NCI-H446 treated with DMSO at 0.1 percent for 48 hours (cell line): ENCODE measurements at places on chromosomes 13 and 19.

- DNase-seq = no peak
Observed at GRCh38 chr19:34994643-34995541, 5.2 kb upstream of the GRAMD1A start.

DNA sequence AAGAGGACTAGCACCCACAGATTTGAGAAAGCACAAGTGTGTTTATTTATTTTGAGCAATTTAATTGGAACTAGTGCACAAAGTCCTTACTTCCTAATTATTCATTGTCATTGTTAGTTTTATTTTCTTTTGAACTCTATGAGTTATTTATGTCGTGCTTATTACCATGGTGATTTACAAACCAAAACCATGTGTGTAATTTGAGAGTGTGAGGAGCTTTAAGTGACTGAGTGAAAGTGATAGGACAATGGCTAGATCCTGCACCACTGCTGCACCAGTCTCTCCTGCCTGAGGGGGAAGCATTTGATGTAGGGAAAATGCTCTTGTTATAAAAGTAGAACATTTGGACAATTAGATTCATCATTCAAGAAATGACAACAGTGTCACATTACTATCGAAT is 172.3 kb upstream of the KLF12 start:
- no peak for DNase-seq

GRCh38 chr19:51462681-51463080 is 4.4 kb upstream of the SIGLEC8 start:
- DNase-seq = no peak

DNA sequence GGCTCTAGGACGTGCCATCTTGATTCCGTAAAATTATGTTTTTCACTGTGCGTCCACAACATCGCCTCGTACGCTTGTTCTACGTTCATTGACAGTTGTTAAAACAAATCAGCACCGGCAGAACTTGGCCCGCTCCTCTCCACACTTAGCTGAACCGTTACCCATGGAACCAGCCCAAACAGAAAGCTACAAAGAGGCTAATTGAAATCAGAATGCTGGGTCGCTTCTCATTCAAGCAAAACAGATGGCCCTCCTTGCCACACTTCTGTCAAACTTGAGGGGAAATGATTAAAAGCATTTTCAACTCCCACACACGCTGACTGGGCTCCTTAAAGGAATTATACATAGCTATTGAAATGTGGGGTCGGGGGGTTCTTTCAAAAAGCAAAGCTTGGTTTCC is 71.6 kb downstream of the TM9SF2 start:
- DNase-seq = peak; percentile 10

GRCh38 chr13:45119469-45119990 is 780 bp upstream of the GTF2F2 start:
- DNase-seq = no peak

DNA sequence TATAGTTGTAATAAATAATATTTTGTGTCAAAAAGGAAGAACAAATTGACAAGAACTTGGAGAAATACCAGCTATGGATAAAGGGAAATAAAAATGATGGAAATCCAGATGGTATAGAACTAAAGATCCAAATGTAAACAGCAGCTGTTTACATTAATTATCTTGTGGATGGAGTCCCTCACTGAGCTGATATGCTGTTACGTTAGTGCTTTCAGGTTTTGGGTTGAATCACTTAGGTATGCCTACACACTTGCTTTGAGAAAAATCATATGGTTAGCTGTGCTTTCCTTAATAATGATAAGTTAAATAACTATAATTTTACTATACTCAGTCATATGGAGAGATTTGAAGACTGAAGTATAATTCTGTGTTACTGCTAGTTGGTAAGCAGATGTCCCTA is 27.7 kb downstream of the WASF3 start:
- peak; percentile 58 for DNase-seq

DNA sequence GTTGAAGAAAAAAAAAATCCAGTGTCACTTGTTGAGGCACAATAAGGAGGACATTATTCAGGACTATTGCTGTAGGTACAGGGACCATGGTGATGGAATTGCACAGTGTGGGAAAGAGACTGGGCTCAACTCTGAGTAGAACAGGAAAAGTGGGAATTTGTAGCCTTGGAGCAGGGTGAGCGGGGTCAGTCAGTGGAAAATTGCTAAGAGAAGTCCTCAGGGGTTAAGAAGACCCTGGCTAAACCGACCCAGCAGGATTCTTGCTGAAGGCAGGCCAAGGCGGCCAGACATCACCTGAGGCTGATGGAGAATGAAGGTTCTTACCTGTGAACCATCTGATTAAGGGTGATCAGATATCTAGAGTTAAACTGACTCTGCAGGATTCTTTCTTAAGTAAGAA is 12.5 kb downstream of the LAIR2 start:
- DNase-seq = no peak

GRCh38 chr19:49415810-49416200 is 7.4 kb downstream of the PTH2 start:
- no peak for DNase-seq

DNA sequence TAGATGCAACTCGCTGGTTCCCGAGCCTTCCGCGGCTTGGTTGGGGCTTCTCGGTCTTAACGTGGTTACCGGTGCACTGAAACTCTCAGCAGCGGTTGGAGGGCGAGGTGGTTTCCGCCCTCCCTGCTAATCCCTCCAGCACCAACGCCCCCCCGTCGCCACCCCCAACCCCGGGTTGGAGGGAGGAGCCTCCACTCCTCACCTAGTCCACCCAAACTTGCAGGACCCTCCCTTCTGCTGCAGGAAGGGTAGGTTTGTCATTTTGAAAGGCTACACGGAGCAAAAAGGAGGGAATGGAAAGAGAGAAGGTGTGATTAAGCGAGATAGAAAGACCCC is 465.0 kb downstream of the ITGBL1 start:
- DNase-seq = no peak

GRCh38 chr19:13063461-13064091 is 39.1 kb downstream of the LYL1 start:
- DNase-seq = no peak

- no peak for DNase-seq
Observed at GRCh38 chr13:72823724-72824123, 41.8 kb downstream of the PIBF1 start.

GRCh38 chr19:4594201-4594600 is 34.7 kb upstream of the SEMA6B start:
- no peak for DNase-seq

DNA sequence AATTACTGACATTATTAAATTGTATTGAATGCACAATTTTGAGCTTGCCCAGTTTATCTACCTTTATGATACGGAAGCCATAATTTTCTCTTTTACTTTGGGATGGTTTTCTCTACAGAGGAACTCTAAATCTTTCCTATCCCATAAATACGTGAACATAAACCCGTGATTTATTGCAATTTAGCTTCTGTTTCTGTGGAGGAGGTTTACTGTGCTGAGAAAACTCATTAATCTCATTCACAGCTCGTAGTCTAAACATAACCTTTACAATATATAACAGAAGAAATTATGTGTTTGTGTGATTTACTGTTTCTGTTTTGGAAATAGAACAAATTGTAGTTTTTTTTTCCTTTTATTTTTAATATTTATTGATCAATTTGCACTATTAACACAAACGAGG is 207.1 kb upstream of the PCDH9 start:
- no peak for DNase-seq

GRCh38 chr19:2260341-2260805 is 4.2 kb upstream of the JSRP1 start:
- no peak for DNase-seq

DNA sequence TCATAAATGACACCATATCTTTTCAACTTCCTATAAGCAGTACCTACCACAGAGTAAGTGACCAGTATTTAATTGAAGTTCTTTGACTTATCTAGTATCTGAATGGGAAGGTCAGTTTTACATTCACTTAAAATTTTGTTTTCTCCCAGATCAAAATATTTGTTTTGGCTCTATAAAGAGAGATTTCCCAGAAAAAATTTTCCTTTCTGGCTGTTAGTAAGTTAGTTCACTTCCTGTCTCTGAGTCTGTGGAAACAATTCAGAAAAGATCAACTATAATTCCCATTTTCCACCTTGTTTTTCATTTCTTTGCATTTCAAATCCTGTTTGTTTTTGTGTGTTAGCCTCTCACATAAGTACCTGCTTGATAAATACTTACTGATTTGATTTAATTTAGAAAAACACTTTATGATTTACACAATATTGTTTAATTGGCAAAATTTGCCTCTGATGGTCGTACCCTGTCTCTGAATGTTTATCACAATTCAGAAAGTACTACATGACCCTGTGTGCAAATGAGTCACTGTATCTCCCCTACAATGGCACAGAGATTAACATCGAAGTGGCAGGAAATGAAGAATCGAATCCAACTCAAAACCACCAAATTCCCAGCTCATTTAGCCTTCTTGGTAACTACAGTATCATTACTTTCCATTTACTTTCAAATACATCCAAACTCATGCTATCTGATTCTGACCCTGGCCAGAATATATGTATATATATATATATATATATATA is 15.4 kb upstream of the MED4 start:
- no peak for DNase-seq

- DNase-seq = no peak
Observed at GRCh38 chr19:7540761-7541474, 5.4 kb downstream of the PNPLA6 start.

DNA sequence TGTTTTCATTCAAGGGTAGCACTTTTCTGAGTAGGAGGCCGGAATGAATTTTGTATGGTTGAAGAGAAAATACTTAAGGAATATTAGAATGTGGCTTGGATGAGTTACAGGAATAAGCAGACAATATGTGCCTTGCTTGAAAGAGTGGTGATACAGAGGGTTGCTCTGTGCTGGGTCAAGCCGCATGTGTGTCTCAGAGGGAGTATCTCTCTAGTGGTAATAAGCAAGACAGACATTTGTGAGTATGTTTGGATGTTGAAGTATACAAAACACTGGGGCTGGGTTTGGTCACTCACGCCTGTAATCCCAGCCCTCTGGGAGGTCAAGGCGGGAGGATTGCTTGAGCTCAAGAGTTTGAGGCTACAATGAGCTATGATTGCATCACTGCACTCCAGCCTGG is 103.9 kb downstream of the LMO7 start:
- DNase-seq = no peak

- no peak for DNase-seq
Observed at GRCh38 chr13:45051315-45051714, 62.0 kb downstream of the GPALPP1 start.

DNA sequence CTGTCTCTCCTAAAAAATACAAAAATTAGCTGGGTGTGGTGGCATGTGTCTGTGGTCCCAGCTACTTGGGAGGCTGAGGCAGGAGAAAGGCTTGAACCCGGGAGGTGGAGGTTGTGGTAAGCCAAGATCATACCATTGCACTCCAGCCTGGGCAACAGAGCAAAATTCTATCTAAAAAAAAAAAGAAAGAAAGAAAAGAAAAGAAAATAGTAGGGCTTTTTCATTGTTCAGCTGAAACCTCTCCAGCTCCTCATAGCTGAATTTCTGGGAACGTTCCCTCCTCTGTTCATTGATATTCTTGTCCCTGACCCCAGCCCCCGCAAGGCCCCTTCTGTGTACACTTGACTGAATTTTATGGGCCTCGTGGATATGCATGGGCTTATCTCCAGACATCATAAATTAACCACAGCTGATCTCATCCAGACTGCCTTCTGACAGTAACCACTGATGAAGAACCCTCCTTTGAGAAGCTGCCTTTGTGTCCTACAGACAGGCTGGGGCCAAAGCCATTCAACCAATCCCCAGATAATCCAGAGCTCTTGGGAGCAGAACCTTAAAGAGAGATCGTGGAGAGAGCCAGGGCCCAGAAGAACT is at the start of gene ELSPBP1:
Gene ELSPBP1, plus strand, starts transcription at position 424 of the 594 bp plus-strand sequence. CDS start 14,036 bp downstream, outside the sequence.
- no peak for DNase-seq

- DNase-seq = no peak
Observed at GRCh38 chr19:38213911-38214625, 10.0 kb downstream of the DPF1 start.

DNA sequence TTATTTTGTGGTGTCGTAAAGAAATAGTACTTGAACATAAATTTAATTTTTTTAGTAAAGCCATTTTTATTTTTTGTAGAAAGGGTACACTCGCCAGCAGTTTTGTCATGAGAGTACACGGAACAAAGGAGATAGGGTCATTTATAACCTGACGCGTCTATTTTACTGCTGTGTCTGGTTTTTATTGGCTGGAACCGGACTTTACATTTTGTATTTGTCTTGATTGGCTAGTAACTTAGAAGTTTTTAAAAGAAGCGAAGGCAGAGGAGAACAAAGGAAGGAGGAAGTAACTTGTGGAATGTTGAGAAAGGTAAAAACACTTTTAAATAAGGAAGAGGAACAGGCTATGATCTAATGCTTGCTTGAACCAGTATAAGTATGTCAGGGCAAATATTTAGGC is 43.5 kb downstream of the TRPM4 start:
- DNase-seq = no peak

DNA sequence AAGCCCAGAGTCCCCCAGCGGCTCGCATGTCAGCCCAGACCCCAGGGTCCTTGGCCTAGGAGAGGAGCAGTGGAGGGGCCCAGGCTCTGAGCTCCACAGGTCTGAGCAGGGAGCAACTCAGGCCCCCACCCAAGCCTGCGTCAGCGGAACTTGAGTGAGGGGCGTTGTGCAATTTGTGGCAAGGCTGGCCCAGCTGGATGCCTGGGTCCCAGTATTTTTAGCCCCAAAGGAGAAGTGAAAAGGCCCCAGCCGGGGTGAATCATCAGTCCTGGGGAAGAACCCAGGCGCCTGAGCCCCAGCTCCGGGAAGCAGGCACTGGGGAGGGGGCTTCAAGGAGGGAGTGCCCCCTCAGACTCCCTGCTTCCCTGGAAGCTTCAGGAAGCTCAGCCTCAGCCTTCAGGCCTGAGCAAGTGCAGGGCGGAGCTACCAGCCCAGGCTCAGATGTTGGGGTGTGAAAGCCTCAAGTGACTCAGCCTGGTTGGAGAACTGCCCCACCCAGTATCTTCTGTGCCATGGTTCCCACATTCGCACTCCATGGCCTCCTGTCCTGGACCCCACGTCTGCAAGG is 7.2 kb downstream of the MED29 start:
- no peak for DNase-seq

DNA sequence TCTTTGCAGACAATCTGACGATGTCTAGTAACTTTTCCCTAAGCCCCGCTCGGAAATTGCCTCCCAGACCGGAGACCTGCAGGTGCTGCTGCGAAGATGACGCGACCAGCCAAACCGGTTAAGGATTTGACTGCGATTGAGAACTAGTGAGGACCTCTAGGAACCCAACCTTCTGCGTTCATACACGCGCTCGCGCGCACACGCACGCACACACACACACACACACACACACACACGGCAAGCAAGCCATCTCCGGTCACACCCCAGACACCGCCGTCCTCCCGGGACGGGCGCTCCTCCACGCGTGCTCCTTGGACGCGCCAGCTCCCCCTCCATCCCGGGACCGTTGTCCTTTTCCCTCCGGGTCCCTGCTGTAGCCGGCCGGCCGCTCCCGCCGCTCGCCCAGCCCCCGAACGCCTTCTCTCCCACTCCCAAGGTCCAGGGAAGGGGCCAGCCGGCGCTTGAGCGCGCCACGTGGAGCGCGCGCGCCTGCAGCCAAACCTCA is 1.2 kb downstream of the TBC1D4 start:
- DNase-seq = no peak

DNA sequence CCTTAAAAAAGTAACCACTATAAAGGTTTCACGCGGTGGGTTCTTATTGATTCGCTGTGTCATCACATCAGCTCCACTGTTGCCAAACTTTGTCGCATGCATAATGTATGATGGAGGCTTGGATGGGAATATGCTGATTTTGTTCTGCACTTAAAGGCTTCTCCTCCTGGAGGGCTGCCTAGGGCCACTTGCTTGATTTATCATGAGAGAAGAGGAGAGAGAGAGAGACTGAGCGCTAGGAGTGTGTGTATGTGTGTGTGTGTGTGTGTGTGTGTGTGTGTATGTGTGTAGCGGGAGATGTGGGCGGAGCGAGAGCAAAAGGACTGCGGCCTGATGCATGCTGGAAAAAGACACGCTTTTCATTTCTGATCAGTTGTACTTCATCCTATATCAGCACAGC is 30.6 kb downstream of the FGF9 start:
- DNase-seq = no peak
